Karpas-422 (cell line): ENCODE measurements at places on chromosomes 7 and 10. TPM values are rescaled to one million over a fixed set of nuclear protein-coding genes. Genes with fewer than 3 reads are reported as not detected.

The TMEM139 gene
- total RNA-seq: not detected in 2 replicates

The NEBL gene
- not detected in 2 replicates for total RNA-seq

The DOCK4 gene
- total RNA-seq: 0.07 and 0.54 TPM in 2 replicates

The ZNF804B gene
- 0.07 TPM in 1 of 2 replicates, not detected in the other for total RNA-seq

The PNLIPRP2 gene
- total RNA-seq: not detected in 2 replicates

The SPDYE5 gene
- not detected in 2 replicates for total RNA-seq

The C10orf105 gene
- total RNA-seq: not detected in 2 replicates

The EXOC6 gene
- 18.0 and 520 TPM in 2 replicates for total RNA-seq

The STYXL1 gene
- 22.2 and 30.5 TPM in 2 replicates for total RNA-seq

The CRTAC1 gene
- total RNA-seq: not detected in 2 replicates

The ABLIM1 gene
- 73.4 and 131 TPM in 2 replicates for total RNA-seq

The MARVELD1 gene
- total RNA-seq: not detected in 2 replicates

The HGF gene
- not detected in 2 replicates for total RNA-seq
